Fibroblast of skin of abdomen (primary cell): ENCODE measurements at places on chromosomes 1 and 21.

GRCh38 chr1:32899586-32900296, 1.4 kb downstream of the TMEM54 start:
- DNase-seq = no peak

DNA sequence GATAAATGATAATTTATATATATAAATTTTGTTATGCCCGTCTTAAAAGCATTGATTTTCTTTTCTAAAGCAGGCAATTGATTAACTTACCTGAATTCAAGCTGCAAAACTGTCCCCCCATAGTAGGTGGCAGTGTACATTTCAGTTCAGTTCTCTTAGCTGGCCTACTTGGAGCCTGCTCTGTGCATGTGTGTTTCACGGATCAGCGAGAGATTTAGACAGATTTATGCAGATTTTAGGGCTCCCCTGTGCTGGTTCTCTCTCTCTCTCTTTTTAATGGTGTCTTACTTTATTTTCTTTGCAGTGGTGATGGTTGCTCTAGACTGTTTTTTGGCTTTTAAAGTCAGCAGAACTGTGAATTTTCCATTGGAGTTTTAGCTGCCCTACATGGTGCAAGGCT, 30.7 kb downstream of the CLIC4 start:
- DNase-seq = no peak

DNA sequence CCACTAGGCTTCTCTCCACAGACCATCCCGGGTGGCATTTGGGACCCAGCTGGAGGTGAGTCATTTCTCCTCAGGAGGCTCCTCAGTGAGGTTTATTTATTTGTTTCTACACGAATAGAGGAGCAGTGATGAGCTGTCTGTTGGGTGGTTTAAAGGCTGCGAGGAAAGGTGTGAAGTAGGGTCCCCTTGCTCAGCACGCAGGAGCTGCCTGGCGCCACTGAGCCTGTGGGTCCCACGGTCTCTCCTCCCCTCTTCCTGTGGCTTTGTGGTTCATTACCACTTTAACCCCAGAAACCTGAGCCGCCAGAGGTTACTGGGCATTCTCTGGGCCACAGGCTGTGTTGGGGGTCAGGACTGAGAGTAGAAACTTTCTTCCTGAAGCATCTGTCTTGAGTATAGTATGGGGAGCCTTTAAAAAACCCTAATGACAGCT, 39.9 kb downstream of the IL6R start:
- peak; percentile 72 for DNase-seq

DNA sequence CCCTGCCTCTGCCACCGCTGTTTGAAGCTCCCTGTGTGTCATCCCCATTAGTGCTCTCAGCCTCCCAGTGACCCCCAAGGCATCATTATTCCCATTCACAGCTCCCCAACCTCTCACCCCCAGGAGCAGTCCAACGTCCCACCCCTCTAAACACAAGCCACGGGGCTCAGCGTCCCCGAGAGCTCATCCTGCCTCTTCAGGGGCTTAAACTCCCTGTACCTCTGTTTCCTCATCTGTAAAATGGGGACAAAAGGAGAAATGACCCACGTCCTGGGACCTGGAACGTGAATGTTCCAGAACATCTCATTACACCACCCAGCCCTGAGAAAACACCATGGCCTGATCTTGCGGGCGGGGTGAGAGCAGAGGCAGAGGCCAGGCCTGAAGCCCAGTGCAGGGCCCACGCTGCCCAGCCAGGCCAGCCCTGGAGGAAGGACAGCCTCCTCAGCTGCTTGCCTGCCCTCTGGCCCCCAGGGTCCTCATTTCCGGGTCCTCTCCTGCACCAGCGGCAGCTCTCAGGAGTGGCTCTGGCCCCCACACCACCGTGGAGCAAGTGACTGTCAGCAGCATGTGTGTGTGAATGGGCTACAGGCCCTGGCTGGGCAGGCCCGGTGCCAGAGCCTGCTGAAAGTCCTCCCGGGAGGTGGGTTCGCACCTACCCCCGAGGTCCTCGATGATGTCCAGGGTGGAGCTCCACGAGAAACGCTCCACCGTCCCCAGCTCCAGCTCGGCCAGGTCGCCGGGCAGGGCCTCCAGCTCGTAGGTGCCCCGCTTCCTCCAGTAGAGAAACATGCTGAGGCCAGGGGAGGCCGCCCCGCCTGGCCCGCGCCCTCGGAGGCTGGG, 14.1 kb upstream of the PLEKHG5 start:
- no peak for DNase-seq

DNA sequence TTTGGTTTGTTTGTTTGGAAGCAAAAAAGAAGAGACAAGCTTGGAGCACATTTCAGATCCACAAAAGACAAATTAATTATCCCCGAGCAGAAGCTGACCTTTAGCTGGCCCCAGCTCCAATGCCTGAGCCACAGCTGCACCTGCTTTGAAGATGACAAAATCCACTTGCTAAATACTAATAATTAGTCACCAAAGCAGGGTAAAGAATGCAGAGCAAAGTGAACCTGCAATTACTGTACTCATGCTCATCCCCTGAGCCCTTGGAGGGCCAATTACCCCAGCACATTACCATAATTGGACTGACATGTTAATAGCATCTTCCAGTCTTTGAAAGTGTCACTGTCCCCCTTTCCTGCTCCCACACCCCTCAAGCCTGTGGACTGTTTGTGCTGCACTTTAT, 38.2 kb upstream of the KCND3 start:
- DNase-seq = no peak

DNA sequence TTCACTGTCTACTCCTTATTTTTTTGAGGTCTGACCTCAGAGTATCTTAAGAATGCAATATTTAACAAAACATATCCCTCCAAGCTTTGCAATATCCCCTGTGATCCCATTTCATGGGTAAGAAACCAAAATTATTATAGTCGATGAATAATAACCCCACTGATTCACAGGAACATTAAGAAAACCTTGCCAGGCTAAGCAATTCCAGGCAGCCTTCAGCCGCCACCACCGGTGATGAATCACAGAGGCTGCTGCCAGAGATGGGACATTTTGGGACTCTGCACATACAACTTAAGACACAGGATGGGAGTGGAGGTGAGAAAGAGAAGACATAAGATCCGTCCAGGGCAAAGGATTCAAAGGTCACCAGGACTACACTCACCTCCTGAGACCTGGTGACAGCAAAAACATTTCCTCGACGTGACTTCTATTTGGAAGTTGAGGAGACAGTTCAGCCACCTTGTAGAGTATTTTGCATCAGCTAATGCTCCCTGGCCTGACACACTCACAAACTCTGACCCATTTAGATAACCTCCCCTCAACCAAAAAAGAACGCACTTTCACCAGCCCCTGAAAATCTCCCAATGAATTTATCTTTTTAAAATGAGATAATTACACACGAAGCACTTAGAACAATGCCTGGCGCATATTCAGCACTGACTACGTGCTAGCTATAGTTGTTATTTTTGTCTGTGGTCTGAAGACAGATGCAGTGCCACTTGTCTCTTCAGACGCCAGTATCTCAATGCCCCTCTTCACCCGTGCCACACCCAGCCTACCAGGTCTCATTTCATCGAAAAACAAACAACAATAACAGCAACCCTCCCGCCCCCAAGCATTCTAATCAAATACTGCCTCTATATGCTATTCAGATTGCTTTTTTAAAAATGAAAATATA, 17.8 kb upstream of the OVAAL start:
- DNase-seq = peak; percentile 40

DNA sequence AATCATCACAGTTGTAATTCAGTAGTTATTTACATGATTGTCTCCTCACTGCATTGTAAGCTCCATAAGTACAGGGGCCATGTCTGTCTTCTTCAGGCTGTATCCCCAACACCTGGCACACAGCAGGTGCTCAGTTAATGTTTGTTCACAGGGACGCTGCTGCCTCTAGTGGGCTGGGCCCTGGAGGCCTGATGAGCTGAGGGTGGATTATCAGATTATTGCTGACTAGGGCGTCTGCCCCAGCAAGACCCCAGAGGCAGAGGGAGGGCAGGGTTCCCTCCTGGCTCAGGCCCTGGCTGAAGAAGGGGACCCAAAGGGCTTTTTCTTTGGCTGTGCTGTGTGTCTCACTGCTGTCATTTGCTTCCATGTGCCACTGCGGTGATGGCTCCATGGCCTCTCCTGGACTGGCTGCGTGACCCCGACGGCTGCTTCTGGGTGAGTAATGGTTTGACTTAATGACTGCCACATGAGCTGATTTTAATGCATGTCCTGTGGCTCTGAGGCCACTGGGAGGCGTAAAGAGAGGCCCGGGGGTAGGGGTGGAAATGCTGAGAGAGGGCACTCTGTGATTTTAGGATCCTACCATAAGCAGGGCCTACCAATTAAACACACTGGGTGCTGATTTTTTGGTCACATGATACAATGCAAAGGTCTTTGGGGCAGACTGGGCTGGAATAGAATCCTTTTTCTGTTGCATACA, 20.8 kb upstream of the EPB41 start:
- DNase-seq = peak; percentile 50

DNA sequence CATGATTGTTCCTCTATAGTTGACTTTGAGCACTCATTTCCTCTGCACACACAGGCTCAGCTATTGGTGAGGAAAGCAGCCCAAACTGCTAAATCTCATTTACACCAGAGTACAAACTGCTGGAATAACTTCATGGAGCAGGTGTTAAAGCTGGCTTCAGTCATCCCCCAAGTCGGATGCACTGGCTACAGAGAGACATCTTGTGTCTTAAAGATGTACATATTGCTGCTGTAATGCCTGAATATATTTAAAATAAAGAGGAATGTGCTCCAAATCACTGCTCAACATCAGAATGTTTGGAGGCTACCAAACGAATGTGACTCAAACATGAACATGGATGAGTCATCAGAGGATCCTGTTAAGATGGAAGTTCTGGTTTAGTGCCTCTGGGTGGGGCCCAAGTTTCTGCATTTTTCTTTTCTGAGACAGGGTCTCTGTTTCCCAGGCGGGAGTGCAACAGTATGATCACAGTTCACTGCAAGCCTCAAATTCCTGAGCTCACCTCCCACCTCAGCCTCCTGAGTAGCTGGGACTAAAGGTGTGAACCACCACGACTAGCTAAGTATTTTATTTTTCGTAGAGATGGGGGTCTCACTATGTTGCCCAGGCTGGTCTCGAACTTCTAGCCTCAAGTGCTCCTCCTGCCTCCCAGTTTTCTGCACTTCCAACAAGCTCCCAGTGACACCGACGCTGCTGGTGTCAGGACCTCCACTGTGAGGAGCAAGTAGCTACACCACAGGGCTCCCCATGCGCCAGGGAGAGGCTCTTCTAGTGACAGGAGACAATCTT, 79.0 kb upstream of the KRTAP19-8 start:
- peak; percentile 90 for DNase-seq

GRCh38 chr21:14995695-14996490, 68.9 kb downstream of the NRIP1 start:
- peak; percentile 83 for DNase-seq

DNA sequence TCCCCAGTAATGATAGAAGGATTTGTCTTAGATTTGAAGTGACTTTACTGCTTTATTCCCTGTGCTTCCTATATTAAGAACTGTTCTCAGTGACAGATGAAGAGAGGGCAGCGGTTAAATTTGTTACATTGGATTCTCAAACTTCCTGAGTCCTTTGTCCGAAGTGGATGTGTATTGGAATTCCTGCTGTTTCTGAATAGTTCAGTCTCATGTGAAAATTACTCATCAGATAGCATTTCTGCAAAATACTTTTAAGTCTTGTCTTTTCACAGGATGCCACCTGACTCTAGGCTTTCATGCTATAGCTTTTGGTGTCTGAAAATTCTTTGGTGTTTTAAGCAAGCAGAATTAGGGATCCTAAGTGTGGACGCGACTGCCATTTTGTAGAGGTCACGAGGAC, 83.6 kb downstream of the PRDM2 start:
- DNase-seq = peak; percentile 47

DNA sequence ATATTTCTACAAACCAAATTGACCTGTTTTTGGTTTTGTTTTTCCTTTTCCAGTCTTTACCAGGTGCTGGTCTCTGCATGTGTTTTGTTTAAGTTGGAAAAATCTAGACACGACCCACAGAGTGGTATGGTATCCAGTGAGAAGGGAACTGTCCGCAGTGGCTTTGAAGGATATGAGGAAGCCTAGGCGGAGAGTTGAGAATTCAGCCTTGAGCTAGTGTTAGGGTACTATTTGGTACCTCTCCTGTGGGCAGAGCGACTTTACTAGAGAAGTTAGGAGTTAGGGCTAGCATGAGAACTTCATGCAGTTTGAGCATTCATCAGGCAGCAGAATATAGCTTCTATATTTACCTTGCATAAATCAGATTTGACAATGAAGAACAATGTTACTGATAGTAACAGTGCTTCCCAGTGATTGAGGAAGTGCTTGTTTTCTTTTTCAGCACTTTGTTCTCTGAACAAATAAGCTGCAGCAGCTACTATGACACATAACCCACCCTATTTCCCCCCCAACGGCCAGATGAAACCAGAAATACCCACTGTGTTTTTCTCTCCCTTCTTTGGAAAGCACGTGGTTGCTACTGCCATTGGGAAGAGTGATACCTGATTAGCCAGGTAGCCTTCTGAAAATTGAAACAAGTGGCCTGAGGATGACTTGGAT, 19.0 kb downstream of the MRPS6 start:
- DNase-seq = no peak

DNA sequence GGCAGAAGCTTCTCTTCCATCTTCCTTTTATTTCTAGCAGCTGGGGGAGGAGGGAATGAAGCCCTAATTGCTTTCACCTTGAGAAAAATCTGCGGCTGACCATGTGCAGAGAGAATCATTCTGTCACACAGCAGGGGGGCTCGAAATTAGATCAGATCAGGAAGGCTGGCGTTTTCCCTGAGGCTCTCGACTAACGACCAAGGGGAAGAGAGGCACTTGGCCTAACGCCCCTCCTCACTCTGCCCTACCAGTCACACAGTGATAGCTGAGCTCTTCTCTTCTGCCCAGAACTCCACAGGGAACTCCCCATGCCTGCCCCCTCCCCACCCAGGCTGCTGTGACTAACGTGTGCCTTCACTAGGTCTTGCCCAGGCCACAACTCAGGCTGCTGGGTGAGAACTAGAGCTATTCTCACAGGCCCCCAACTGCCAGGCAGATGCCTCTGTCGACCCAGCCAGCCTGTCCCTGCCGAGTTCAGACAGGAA, 26.5 kb upstream of the KHDRBS1 start:
- no peak for DNase-seq

- DNase-seq = no peak
Measured at GRCh38 chr1:185396126-185396525, 79.1 kb upstream of the IVNS1ABP start.

DNA sequence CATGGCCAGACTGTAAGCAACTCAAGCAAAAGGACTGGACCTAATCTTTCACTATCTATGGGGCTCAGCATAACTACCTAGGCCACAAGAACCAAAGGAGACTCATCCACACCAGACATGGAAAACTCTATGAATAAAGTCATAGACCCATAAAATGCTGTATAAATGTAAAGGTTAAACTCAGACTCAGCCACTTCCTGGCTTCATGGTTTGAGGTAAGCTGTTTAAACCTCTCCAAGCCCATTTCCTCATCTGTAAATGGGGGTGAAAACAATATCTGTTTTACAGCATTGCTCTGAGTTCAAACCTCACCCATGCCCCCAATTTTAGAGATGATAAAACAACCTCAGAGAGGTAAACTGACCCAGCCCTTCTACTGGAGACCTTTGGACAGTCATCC, 4.0 kb upstream of the SMIM12 start:
- DNase-seq = no peak

GRCh38 chr1:1529321-1529720, 11.1 kb downstream of the TMEM240 start:
- DNase-seq = no peak

GRCh38 chr1:245578771-245579170, 424.0 kb downstream of the KIF26B start:
- DNase-seq = peak; percentile 48

GRCh38 chr1:226064816-226065248, 2.3 kb downstream of the H3-3A start:
- DNase-seq = peak; percentile 57

GRCh38 chr1:54045496-54045895, 7.5 kb downstream of the TMEM59 start:
- DNase-seq = no peak

GRCh38 chr1:230759369-230760065, 12.3 kb downstream of the CAPN9 start:
- no peak for DNase-seq
